ENCODE measurements at places on chromosomes 1 and 21.

DNA sequence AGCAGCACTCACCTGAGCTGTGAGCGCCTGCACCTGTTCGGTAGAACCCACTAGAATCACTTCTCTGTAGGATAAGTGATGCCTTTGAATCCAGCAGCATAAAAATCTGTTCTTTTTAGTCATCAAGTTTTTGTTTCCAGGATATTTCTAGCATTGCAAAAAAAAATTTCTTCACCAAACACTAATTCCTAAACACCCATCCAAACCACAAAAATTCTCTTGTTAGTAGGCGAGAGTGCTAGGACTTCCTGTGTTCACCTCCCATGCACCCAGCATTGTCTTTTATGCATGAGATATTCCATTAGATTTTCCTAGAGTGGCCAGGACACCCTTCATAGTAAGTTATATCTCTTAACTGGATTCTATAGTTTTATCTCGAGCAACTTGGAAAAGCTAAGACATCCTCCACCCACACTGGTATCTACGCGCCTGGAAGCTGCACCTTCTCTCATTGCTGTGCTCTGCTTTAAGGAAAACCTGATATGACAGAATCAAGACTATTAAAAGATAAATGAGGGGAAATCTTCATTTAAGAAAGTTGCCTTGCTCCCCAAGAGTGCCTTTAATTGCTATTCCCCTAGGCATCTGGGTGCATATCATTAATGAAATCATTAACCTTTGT is 12.3 kb downstream of the SERTAD4 start:
- no peak for DNase-seq

- DNase-seq: no peak
Observed at GRCh38 chr1:92934395-92935378, 26.6 kb downstream of the DIPK1A start.

GRCh38 chr1:8197493-8198282 is 120.2 kb upstream of the SLC45A1 start:
- no peak for DNase-seq

- no peak for DNase-seq
Observed at GRCh38 chr1:11925938-11926292, 312 bp downstream of the KIAA2013 start.

DNA sequence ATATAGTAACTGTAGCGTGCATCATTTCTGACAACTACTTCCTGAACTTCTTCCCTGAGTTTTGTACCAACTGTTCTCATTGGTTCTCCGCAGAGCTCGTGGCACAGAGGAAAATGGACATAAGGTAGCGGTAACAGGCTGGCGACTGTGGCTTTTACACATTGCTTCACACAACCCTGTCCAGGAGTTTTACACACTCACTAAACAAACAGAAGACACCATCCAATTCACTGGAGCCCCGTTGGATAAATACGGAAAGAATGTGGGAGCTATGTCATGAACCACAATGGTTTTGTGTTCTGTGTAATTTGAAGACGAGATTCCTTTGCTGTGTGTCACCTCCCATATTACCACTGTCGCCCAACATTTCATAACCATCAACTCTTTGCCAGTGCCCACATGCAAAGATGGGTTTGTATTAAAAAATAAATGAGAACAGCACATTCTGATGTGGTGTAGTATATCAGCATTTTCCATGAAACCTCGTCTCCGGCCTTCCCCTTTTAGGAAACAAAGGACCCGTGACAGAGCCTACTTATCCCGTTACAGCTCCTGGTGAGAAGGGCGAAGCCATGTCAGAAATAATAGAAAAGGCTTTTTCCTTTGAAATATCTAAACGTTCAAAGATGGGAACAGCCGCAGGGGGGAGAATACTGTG is 47.4 kb upstream of the ENAH start:
- DNase-seq: no peak

DNA sequence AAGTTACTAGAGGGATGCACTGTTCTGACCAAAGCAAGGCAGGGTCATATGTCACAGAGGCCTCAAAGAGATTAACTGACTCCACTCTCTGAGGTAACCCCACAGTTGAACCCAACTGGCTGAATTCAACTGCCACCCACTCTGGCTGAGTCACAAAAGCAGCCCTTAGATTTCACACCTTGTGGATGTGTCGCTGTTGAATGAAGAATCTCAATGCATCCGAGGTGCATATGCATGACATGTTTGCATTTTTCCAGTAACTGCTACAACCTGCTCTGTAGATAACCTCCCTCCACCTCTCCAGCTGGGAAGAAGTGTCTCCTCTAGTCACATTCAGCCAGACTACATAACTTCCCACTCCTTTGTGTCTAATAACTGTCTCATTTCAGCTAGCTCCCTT is 27.9 kb upstream of the KIF21B start:
- no peak for DNase-seq

DNA sequence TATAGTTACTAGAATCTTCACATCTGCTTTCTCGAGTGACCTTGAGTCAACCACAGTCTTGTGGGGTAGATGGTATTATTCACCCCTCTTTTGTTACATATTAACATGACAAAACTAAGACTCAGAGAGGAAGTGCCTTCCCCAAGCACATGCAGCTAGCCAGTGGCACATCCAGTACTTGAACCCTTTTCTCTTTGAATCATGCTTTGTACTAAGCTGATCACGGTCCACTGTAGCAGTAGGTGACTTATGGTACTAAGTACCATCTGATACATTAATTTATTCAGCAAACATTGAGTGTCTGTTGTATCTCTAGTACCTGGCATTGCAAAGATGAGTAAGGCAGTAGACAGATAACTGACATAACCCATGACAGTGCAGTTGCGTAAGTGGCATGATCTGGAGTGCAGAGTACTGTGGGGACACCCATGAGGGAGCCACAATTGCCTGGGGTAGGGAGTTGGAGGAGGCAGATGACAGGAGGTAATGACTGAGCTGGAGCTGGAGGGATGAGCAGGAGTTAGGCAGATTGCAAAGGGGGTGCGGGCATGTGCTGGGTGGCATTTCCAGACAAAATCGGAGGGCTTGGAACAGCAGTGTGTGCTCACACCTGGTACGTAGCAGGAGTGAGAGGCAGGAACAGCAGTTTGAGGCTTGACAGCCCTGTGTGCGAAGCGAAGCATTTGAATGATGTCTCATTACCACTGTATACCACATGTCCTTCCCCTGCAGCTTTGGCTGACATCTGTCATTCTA is 29.8 kb downstream of the UCK2 start:
- DNase-seq: no peak

DNA sequence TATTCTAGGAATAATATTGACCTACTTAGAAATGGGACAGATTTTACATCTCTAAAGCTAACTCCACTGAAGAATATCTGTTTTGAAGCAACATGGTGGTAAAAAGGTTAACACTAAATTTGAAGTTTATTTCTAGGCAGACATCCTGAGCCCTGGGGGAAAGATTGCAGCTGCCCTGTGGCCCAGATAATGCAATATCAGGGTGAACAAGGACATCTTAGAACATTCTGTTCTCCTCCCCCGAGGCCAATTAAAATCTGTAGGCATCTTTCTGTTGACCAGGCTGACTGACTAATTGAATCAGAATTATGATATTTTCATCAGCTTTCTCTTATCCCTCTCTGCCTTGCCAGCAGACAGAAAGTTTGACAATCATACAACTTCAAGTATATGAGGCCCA is 149.8 kb upstream of the DUSP10 start:
- no peak for DNase-seq

GRCh38 chr1:45879885-45880598 is 76.6 kb downstream of the MAST2 start:
- no peak for DNase-seq

DNA sequence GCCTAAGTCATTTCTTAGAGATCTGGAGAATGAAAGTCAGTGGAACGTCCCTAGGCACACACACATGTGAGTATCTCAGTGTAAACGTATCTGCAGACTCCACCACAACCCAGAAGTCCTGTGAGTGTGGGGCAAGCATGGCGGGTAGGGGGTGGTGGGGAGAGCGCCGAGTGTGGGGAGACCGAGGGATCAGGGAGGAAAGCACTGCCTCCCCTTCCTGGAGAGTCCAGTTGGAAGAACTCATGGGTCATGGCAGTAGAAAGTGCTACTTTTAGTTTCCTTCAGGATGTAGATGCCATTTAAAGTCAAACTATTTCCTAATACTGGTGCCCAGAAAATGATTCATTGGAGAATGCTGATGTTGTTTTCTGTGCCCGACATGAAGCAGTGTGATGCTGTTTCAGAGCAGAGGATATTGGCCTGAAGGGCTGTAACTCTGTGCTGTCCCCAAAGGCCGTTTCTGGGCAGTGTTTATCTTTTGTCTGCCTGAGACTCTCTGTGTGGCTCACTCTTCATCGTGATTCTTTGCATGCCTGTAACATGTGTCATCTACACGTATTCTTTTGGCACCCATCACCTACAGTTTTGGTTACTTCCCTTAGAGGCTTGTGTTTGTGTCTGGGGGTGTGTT is 45.7 kb upstream of the TSPAN2 start:
- DNase-seq: no peak

DNA sequence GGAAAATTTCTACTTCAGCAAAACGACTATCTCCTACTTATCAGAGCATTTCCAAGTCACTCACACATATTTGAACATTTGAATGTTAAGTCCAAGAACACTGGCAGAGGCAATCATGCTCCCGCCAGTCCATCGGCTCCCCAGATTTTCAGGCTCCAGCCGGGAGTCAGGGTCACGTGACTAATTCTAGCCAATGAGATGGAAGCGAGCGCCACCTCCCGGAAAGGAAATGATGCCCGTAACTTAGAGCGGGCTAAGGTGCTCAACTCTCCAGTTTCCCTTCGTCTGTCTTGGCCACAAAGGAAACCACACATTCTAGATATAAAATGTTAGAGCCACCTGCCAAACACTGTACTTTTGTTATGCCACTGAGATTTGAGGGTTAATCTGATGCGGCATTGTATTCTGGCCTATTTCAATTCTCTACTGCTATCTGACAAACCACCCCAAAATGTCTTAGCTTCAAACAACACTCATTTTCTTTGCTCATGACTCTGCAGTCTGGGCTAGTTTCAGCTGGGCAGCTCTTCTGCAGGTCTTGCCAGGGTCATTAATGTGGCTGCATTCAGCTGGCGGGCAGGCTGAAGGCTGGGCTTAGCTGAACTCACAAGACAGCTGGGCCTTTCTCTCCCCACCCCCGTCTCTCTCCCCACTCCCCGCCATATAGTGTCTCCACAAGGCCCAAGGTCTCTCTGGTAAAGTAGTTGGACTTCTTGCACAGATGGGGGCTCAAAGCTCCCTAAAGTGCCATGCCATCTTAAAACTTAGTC is 16.5 kb upstream of the LHX4 start:
- DNase-seq: no peak

DNA sequence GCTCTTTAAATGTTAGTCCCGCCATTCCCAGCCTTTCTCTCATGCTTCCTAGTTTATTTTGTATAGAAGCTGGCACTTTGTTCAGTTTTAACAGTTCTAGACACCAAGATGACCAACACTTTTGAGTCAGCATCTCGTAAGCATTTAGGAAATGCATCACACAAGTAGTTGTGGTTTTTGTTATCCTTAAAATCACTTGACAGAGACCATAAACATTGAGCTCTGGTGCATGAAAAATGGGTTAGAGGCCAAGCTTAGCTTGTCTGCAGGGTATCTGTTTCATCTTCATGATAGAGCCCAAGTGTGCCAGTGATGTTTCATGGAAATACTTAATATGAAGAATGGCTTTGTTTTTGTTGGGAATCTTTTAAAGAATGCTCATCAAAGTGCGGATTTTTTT is 159.7 kb downstream of the DISP1 start:
- DNase-seq: no peak

- DNase-seq: no peak
Observed at GRCh38 chr1:93979718-93980319, 70.6 kb upstream of the GCLM start.

DNA sequence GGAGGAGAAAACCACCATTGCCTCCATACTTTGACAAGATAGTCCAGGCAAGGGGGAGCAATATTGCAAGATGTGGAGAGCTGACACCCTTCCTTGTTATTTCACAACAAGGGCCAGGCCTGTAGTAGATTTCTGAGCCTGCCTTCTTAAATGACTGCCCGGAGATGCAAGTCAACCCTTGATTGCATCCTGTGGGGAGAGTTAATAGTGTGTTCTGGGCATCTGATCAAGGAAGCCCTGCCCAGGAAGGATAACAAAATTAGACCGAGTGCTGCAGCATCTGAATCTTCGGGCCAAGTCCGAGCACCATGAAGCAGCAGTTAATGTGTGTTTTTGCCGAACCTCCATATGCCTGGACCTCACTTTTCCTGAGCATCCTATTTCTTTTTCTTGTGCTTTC is 382.3 kb downstream of the PRDM2 start:
- DNase-seq: no peak

GRCh38 chr1:21696931-21697330 is 27.8 kb upstream of the RAP1GAP start:
- DNase-seq: no peak

GRCh38 chr1:24420547-24420946 is 4.9 kb downstream of the NIPAL3 start:
- no peak for DNase-seq

DNA sequence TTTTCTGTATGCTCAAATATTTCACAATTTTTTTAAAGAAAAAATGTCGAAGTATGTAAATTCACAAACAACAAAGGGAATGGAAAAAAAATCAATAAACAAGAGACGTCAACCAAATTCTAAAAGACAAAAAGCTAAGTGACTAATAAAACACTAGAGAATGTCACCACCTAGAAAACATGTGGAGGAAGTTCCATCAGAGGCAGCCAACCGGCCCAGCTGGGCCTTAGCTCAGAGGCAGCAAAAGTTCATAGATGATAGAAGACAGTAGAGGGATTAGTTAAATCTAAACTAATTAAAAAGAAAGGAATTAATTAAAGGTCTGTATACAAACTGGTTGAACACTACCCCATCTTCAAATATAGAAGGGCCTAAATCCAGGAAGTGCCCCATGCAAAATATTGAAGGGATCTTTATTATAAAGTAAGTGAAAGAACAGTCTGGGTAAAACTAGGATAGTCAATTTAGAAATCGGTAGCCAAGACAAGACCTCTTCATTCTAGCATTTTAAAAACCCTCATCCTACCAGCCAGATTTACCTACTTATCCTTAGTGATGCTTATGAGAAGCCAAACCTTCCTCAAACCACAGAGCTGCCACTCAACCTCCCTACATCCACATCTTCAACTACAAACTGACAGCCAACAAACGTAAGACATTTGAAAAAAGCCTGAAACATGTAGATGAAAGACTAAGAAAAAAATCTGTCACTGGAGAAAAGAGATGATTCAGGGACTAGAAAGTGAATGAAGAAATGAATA is 23.7 kb downstream of the MRPL39 start:
- no peak for DNase-seq

DNA sequence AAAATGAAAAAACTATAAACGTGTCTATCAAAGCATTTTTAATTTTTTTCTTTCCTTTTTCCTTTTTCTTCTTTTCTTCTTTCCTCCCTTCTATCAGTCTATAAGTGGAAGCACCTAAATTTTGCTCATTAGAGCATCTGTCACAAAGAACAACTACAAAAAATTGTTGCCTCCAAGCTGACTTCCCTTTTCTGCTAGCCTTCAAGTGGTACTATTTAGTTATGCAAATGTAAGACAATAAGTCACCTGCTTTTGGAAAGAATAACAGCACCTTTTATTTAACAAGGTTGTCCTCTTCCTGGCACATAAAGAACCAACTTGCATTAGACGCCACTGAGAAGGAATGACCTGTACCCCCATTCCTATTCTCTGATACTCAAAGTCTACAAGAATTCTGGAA is 45.0 kb upstream of the C1orf53 start:
- DNase-seq: no peak
